ENCODE measurements at places on chromosomes 6 and 20. TPM values are rescaled to one million over a fixed set of nuclear protein-coding genes. Genes with fewer than 3 reads are reported as not detected.

Gene TRIM26
- 24.3 TPM for total RNA-seq

Gene TBC1D32
- total RNA-seq, result 8.3 TPM

Gene GNAS-AS1
- 0.48 TPM for total RNA-seq

Gene GMPR
- total RNA-seq, result not detected

Gene PI16
- total RNA-seq, result not detected

Gene TSPYL1
- total RNA-seq, result 61.9 TPM

Gene SAMHD1
- total RNA-seq, result 10.8 TPM

Gene PAK5
- total RNA-seq, result not detected

Gene ALDH8A1
- 0.21 TPM for total RNA-seq

Gene RAMACL
- 0.72 TPM for total RNA-seq

Gene LBP
- not detected for total RNA-seq

Gene PRICKLE4
- total RNA-seq, result not detected

Gene CDSN
- not detected for total RNA-seq

Gene BMP7
- not detected for total RNA-seq

Gene NKAPL
- 0.48 TPM for total RNA-seq

Gene NKAIN4
- total RNA-seq, result 1.2 TPM

Gene PRDM13
- total RNA-seq, result not detected

Gene OXT
- not detected for total RNA-seq

Gene MPIG6B
- total RNA-seq, result not detected

Gene ADGRF5
- 0.48 TPM for total RNA-seq

Gene SERAC1
- 9.6 TPM for total RNA-seq

Gene MAS1L
- total RNA-seq, result not detected

Gene IL17F
- not detected for total RNA-seq

Gene CDH26
- 0.72 TPM for total RNA-seq

Gene EFCAB8
- not detected for total RNA-seq

Gene TP53TG5
- total RNA-seq, result 0.21 TPM

Gene RAET1G
- total RNA-seq, result 41.3 TPM

Gene GJA10
- total RNA-seq, result not detected

Gene BMP2
- 12.6 TPM for total RNA-seq

Gene PPIL6
- total RNA-seq, result 6.0 TPM

Gene DLGAP4
- 11.9 TPM for total RNA-seq

Gene SLC35D3
- total RNA-seq, result under 0.01 TPM

Gene RIPOR2
- total RNA-seq, result under 0.01 TPM

Gene SYNDIG1
- not detected for total RNA-seq

Gene KIF25
- not detected for total RNA-seq

Gene ZSCAN23
- 1.9 TPM for total RNA-seq

Gene DLL1
- total RNA-seq, result 1.7 TPM

Gene ZSCAN16
- total RNA-seq, result 3.8 TPM
